BJ (cell line): ENCODE measurements at places on chromosomes 2 and 18.

- DNase-seq: no peak
Observed at GRCh38 chr2:241498115-241499070, 10.0 kb downstream of the STK25 start.

- no peak for DNase-seq
Observed at GRCh38 chr2:142131010-142131669, at the start of gene LRP1B. Gene LRP1B, minus strand, starts transcription at chr2:142131016. Its CDS starts 287 bp downstream, at chr2:142130729.

DNA sequence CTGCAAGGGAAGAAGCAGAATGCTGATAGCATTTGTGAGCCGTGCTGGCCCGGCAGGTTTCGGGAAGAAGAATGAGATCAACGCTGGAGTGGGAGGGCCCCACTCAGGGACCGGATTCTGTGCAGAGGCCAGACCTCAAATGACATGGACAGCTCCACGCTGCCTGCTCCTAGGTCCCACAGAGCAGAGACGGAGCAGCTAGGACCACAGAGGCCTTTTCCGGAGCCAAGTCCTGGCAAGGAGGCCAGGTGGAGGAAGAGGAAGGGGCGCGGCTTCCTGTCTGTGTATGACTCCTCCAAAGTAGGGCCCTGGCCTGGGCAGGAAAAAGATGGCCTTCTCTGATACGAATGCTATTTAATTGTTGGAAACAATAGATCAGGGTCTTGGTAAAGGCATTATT lies 139.9 kb downstream of the LRRC30 start:
- DNase-seq: no peak

GRCh38 chr18:7775128-7775527 lies 208.0 kb downstream of the PTPRM start:
- DNase-seq: no peak

DNA sequence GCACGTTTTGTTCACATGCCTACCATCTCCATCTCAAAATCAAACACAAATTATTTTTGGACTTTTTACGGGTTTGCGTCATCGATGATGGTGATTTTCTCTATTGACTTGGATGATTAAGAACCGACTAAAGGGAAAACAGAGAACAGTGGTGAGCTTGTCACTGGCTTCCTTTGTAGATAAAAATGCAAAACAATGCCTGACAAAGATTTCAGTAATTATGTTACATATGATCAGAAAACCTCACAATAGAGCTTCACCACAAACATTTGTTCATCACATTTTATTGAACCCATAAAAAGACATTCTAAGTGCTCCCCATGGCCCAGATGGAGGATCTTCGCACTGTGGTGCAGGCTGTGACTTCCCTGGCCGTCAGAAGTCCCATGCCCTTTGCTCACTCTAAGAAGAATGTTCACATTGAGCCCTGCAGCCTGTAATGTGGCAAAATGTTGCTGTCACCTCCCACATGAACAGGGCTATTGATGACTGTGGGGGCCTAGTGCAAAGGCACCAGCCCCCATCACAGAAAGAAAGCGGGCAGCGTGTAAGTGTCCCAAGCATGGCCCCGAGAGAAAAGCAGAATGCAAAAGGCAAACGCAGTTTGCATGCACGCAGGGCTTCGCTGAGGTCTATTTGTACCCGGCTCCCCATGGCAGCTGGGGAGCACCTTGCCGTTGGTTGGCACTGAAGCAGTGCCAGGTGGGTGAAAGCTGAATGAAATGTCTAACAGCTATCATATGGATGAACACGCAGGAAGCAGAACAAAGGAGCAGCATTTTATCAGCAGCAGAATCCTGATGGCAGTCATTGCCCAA lies 60.6 kb downstream of the BCL2 start:
- DNase-seq: no peak

DNA sequence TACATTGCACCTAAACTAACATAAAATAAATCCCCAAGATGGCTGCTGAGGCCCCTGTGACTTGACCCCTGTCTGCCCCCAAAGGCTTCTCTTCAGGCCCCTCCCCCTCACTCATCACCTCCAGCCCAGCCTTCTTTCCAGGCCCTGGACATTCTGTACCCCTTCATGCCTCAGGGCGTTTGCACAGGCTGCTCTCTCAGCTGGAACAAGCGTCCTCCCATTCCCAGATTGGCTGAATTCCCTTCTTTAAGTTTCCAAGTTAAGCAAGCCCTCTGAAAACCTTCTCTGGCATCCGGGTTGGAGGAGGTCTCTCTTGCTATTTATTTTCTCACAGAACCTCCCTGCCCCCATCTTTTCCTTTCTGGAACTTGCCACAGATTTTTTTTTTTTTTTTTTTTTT lies 165.2 kb upstream of the BCL2L11 start:
- DNase-seq: no peak
